Thoracic aorta (tissue), 2 donors: ENCODE measurements at places on chromosomes 2 and 18. TPM values are rescaled to one million over a fixed set of nuclear protein-coding genes. Genes with fewer than 3 reads are reported as not detected.

DNA sequence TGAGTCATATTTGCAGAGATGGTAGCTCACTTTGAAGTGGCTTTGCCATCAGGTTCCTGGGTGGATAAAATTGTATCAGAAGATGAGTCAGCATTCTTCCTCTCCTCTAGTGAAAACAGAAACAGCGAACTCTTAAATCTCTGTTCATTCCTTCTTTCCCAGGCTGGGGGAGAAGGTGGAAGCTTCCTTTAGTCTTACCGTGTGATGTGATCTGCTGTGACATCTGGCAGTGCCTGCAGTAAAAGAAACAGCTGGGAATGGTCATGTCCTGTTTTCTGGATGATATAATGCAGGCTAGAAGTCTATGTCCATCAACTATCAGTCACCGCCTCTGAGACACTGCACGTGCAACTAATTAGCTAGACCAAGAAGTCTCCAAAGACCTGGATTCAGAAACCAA, 171.6 kb downstream of the VAPA start:
- no peak for DNase-seq

DNA sequence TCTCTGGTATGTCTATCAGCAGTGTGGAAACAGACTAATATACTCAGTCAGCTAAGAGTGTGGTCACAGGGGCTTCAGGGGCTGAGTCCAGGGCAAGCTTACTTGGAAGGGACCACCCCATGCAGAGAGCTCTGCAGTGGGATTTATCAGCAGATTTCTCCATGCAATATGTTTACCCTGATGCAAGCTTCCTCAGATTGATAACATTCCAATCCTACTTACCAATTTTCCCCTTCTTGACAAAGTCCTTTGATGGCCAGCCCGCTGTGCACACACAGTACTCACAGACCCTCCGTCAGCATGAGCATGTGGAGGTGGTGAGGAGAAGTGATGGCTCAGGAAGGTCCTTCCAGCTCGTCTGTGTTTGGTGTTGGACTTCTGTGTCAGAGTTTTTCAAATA, 51.8 kb downstream of the SH3RF3 start:
- DNase-seq: no peak

- DNase-seq: no peak
Measured at GRCh38 chr2:164146441-164146840, 410.6 kb upstream of the FIGN start.

DNA sequence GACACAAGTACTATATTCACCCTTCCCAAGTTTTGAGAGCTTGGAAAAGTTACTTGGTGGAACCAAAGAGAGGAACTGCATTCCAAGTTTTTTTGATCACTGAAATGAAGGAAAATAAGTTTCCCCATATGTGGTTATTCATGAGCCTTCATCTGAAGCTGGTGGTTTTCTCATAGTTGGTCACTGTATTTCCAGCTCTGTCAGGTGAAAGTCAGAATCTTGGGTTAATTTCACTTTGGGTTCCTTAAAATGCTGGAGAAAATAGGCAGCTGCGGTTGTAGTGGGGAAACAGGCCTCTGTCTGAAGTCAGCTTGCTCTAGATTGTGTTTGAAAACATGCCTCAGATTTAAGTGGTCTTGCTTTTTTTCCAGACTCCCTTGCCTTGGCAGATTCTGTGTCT, 200.5 kb downstream of the HRH4 start:
- no peak for DNase-seq

Gene MAP3K19
- not detected for total RNA-seq
